ENCODE measurements at places on chromosomes 5 and 9.

GRCh38 chr5:142320851-142321560 lies 3.8 kb downstream of the SPRY4 start:
- no peak for DNase-seq

DNA sequence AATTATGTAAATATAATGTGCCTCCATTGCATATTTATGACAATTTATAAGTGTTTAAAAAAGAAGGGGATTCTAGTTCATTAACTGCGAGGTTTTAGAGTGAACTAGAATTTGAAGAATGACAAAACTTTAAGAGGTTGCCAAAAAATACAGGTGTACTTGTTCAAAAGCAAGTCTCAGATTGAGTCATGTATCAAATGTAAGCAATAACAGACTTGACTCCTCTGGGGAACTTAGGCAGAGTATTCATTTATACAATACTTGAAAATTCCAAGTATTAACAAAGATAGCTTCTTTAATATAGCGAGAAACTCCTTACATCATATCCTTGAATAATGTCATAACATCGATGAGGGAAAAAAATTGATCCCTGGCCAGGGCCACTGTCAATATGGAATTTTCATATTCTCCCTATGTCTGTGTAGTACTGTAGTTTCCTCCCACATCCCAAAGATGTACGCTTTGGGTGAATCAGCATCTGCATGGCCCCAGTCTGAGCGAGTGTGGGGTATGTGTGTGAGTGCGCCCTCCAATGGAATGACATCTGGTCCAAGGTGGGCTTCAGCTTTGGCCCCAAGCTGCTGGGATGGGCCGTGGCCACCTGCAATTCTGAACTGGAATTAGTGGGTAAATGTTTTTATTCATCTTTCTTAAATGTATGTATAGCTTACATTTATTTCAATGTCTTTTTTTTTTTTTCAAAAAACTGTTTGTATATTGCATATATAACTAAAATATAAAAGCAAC lies 70.1 kb downstream of the RIC1 start:
- DNase-seq: no peak

DNA sequence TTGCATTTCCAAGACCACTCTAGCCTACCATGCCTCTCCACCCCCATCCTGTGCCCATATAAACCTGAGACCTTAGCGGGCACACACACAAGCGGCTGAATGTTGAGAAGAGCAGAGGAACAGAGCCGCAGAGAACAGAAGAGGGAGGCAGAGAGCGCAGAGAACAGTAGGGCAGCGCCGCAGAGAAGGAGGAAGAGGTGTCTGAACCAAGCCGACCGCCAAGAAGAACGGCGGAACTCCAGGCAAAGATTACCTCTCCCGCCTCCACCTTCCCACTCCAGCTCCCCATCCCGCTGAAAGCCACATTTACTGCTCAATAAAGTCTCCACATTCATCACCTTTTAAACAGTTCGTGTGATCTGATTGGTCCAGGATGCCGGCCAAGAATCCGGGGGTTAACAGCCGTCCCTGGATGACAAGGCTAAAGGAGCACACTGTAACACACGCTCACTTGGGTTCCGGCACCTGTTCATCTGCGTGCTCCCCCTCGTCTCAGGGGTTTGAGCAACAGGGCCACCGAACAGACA lies 33.2 kb downstream of the GRIN3A start:
- DNase-seq: no peak

DNA sequence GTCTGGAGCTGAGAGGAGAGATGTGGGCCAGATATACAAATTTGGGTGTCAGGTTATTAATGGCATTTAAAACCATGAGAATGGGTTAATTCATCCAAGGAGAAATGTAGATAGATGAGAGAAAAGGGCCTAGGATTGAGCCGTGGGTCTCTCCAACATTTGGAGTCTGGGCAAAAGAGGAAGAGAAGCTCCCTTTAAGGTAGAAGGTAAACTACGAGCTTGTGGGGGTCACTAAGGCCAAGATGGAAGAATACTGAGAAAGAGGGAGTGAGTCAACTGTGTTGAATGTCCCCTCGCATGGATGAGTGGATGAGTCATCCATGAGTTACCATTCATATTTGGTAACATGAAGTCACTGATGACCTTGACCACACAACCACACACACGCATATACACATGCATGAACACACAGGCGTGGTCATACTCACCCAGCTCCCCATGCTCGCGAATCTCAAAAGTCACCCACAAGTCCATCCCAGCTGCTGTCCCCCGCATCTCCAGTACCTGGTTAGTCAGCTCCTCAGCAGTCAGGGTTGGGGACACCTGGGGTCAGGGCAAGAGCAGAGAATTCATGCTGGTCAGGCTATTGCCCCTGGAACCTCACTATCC lies 6.8 kb upstream of the FCHSD1 start:
- no peak for DNase-seq
